ENCODE measurements at places on chromosomes 5 and 9. TPM values are rescaled to one million over a fixed set of nuclear protein-coding genes. Genes with fewer than 3 reads are reported as not detected.

KLHL3 gene
- 11.7 TPM for total RNA-seq

NUTM2F gene
- total RNA-seq, result 0.45 TPM

SYNPO gene
- 3.0 TPM for total RNA-seq

FOXD4L5 gene
- total RNA-seq, result not detected

PHF24 gene
- 0.14 TPM for total RNA-seq

CARD6 gene
- total RNA-seq, result 0.23 TPM

GMCL2 gene
- total RNA-seq, result 0.07 TPM

IGIP gene
- 0.38 TPM for total RNA-seq

QSOX2 gene
- total RNA-seq, result 29.2 TPM

GPR151 gene
- total RNA-seq, result not detected

SPATA31A3 gene
- not detected for total RNA-seq

EIF4E1B gene
- total RNA-seq, result not detected

MPDZ gene
- total RNA-seq, result 43.1 TPM

ELAVL2 gene
- 42.4 TPM for total RNA-seq

C1QTNF3 gene
- total RNA-seq, result 1.7 TPM

CERCAM gene
- total RNA-seq, result 7.9 TPM

TAS2R1 gene
- total RNA-seq, result 0.31 TPM

LRRC19 gene
- not detected for total RNA-seq

SCGB3A2 gene
- 36.1 TPM for total RNA-seq

ARL14EPL gene
- not detected for total RNA-seq

TLR4 gene
- total RNA-seq, result 0.27 TPM

SPATA31D4 gene
- total RNA-seq, result not detected

SEMA5A gene
- 8.1 TPM for total RNA-seq

CEMIP2 gene
- total RNA-seq, result 70.4 TPM

CEL gene
- total RNA-seq, result 1.0 TPM

OLFM1 gene
- 30.4 TPM for total RNA-seq

SLCO6A1 gene
- total RNA-seq, result not detected

FIBCD1 gene
- total RNA-seq, result 15.5 TPM

PRLR gene
- total RNA-seq, result 1.4 TPM

RASGEF1C gene
- total RNA-seq, result 0.42 TPM

PRRX2 gene
- 8.3 TPM for total RNA-seq

EGR1 gene
- 11.5 TPM for total RNA-seq

C9 gene
- total RNA-seq, result not detected

TMOD1 gene
- total RNA-seq, result 0.69 TPM

ECSCR gene
- 2.2 TPM for total RNA-seq

JAKMIP2 gene
- total RNA-seq, result 27.2 TPM

PCDHB7 gene
- 0.39 TPM for total RNA-seq

DDX4 gene
- total RNA-seq, result not detected

OTP gene
- total RNA-seq, result not detected

SLC36A1 gene
- total RNA-seq, result 8.2 TPM

PCDHB8 gene
- total RNA-seq, result 2.6 TPM

RLN2 gene
- 4.7 TPM for total RNA-seq

GRXCR2 gene
- not detected for total RNA-seq

MRPL22 gene
- 32.1 TPM for total RNA-seq

CREB3 gene
- total RNA-seq, result 32.4 TPM

PCDHGA8 gene
- total RNA-seq, result 5.3 TPM

LECT2 gene
- not detected for total RNA-seq

CARD9 gene
- 0.49 TPM for total RNA-seq

PCDHA1 gene
- total RNA-seq, result 3.2 TPM

MYORG gene
- total RNA-seq, result 7.3 TPM

ANKRD31 gene
- 0.59 TPM for total RNA-seq

OR1L1 gene
- not detected for total RNA-seq

BSPRY gene
- total RNA-seq, result 7.7 TPM

HTR4 gene
- total RNA-seq, result not detected

ZNF483 gene
- 84.5 TPM for total RNA-seq

All from GM23338 (cell line).